Stimulated activated CD4-positive, alpha-beta T cell treated with anti-CD3 and anti-CD28 coated beads, Interleukin-15, amount 100 ng/mL, for 1 hour (primary cell): ENCODE measurements at places on chromosomes 1 and 21.

- no peak for DNase-seq
Observed at GRCh38 chr1:213345621-213346020, 294.6 kb downstream of the RPS6KC1 start.

GRCh38 chr1:236507022-236507700, 16.6 kb upstream of the LGALS8 start:
- no peak for DNase-seq

- no peak for DNase-seq
Observed at GRCh38 chr1:222195857-222196256, 352.0 kb downstream of the HHIPL2 start.

DNA sequence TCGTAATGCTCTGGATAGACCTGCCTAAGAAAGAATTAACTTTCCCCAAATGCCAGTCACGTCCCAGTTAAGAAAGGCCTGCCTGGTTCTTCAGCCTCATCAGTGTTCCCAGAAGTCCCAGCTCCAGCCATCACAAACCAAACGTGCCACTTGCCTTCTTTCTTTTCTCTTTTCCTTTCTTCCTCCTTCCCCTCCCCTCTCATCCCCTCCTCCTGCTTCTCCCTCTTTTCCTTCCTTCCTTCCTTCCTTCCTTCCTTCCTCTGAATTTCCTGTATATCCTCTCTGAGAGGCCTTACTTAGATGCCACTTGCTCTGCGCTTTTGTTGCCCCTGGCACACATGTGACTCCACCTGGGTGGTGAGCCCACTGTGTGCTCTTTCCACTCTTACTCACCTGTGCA, 228.2 kb downstream of the NFIA start:
- DNase-seq, result no peak

DNA sequence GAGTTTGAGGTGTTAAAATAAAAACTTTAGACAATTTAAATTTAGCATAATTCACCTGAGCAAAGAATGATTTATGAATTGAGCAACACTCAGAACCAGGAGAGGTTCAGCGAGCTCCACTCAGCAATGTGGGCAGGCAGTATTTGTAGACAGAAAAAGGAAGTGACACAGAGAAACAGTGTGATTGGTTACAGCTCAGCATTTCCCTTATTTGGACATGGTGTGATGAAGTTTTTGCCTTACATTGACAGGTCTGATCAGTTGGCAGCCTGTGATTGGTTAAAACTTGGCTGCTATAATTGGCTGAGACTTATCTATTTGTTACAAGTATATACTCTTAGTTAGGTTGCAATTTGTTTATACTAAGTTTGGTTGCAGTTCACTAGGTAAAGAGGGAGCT, 621.2 kb upstream of the PRMT6 start:
- DNase-seq, result no peak

- no peak for DNase-seq
Observed at GRCh38 chr1:214044438-214045214, 56.9 kb downstream of the PROX1 start.

DNA sequence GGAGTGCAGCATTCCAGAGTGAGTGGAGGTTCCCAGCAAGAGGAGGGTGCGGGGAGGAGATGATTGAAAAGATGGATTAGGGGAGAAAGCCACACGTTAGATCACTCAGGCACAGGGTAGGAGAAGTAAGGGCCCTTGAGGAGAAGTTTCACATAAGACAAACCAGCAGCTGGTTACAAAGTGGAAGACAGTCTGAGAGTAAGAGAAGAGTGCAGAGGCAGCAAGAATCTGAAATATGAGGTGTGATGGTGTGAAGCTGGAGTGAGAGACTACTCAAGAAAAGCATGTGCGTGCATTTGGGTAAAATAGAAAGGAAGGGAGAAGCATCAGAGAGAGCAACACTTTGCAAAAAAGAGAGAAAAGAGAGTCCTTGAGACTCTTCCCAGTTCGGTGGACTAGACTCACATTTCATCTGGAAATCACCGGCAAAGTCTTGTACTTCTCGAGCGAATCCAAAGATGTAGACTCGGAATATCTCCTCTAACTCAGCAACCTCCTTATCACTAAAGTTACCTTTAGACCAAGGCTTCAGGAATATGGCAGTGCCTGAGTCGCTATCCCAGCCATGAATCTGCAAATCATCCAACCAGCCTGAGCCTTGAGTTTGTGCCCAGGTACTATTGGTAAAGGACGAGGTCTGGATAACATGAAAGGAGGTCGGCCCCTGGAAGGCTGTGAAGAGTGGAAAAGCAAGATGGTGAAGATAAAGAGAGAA, 783 bp downstream of the CD1B start:
- no peak for DNase-seq

- no peak for DNase-seq
Observed at GRCh38 chr1:110012100-110012780, 22.2 kb upstream of the STRIP1 start.

DNA sequence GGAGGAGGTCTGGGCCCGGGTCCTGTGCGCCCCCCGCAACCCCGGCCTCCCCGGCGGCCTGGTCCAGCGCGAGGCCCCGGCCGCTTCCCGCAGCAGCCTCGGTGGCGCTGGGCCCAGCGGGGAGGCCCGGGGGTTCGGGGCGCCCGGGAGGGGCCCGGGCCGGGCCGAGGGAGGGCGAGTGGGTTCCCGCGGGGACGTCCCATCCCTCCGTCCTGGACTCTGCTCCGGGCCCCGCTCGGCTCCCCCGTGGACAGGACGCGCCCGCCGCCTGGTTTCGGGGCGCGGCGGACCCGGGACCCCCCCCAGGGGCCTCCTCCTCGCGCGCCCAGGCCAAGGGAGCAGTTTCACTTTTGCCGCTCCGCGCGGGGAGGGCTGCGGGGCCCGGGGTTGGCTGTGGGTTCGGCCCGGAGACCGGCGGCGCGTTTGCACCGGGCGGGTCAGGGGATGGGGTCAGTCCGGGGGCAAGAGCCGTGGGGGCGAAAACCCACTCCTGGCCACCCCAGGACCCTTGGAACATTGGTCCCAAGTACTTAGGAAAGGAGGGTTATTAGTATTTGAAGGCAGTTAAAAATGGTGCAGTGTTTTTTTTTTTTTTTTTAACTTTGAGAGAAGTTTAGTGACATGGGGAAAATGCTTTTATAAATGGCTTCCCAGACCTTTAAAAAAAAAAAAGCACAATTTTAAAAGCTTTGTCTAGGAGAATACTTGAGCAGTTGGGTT, 677 bp downstream of the AGPAT3 start:
- DNase-seq, result no peak

DNA sequence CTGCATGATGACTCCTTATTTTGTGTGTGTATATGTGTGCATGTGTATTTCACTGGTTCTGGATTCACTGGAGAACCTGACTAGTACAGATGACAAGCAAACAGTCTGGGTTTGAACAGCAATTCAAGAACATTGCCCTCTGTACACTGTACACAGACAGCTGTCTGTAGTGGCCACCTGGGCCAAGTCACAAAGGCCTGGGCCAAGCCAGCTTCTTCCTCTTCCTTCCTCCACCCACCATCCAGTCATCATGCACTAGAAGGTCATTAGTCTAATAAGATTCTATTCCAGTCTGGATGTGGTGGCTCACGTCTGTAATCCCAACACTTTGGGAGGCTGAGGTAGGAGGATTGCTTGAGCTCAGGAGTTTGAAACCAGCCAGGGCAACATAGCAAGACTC, 155.9 kb downstream of the ELAVL4 start:
- no peak for DNase-seq

DNA sequence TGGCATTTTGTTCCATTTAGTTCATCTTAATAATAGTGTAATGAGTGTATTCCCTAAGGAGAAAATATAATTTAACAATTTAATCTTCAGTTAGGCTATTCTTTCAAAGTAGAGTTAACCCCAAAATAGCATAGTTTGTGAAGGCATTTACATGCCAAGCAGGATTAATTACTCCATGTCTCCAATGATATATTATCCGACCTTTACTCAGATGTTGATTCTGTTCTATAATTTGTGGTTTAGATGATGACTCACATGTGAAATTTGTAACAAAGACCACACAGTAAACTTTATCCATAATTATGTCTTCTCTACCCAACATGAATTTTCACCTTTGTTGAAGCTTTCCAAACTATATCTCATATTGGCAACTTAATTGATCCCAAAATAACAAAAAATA, 2065.2 kb downstream of the MRPL39 start:
- DNase-seq, result no peak

- no peak for DNase-seq
Observed at GRCh38 chr1:114561333-114561732, 20.1 kb downstream of the BCAS2 start.

DNA sequence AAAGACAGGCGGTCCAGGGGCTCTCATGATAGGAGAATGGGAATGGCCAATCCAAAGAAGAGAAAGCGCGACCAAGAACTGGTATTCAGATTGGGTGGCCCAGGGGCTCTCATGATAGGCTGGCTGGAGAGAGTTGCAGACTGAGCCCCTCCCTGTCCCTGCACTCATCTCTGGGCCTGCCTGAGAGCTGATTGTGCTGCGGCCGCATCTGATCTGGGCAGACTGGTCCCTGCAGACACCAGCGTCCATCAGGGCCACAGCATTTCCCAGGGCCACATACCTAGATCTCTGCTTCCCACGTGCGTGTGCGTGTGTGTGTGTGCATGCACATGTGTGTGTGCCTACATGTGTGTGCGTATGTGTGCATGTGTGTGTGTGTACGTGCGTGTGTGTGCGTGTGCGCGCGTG, 30.4 kb upstream of the MAN1C1 start:
- no peak for DNase-seq
